ENCODE measurements at places on chromosomes 6 and 20. TPM values are rescaled to one million over a fixed set of nuclear protein-coding genes. Genes with fewer than 3 reads are reported as not detected.

DNA sequence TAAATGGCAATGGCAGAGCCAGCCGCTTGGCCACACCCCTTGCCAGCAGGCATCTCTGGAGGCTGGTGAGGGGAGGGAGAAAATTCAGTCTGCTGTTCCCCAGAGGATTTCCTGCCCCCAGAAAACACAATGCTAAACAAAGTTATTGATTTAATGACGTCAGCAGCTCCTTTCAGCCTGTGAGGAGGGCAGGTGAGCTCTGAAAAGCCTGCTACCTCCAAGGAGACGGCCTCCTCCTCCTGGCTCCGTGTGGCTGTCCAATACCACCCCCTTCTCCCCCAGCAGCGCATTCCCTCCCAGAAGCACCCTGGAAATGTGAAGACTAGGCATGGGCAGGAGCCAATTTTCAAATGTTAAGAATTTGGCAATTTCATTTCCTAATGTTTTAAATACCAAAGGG, 393.1 kb downstream of the ZFAND3 start:
- DNase-seq = no peak

DNA sequence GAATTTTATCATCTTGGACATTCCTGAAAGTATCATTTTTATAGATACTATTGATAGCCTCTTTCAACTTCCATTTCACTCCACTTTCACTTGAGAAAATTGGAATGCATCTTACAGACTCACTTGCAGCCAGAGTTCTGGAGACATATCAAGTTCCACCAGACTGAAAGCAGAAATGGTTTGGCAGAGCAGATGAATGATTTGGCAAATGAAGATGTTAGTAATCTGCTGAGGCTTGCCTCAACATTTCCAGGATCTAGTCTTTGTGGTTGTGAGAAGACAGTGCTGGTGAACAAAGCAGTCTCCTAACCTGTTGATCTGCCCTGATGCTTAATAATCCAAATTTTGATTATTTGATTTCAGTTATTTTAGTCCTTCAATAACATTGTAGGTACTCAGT, 202.6 kb downstream of the TRDN start:
- DNase-seq = no peak

- no peak for DNase-seq
These were observed 343.8 kb upstream of the MMS22L start for GRCh38 chr6:97626671-97627441.

DNA sequence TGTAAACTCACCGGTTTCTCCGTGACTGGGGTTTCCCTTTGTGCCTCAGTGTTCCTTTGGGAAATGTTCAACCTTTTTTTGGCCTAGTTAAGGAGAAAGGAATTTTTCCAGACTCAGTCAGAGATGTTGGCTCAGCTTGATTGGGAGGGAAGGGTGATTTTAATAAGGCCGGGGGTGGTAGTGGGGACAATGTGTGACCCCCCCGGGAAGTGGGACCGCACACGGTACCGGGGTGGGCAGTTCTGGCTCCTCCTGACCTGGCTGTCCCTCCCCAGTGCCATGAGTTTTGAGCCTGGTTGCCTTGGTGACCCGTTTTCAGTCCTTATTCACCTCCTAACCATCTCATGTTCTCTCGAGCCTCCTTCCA, 132.7 kb downstream of the SNX5 start:
- no peak for DNase-seq

DNA sequence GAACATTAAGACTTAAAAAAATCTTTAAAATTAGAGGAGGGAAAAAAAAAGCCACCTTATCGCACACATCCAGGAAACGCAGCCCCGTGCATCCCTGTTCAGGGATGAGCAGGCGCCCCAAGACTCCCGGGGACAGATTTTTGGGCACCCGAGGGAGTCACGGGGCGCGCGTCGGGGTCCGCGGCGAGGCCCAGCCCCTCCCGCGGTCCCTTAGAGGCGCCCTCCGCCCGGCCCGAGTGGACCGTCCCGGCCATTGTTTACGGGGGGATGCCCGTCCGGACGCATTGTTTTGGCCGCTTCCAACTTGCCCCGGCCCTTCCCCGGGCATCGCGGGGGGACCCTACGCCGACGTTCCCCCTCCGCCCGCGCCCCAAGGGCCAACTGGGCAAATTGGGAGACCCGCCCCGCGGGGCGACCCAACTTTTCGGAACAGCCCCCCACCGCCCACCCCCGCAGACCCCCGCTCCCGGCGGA, 610 bp downstream of the ZNF217 start:
- no peak for DNase-seq

- DNase-seq = peak; percentile 26
These were observed 9.7 kb downstream of the NOL7 start for GRCh38 chr6:13624871-13625288.

- DNase-seq = no peak
These were observed 212.9 kb upstream of the PRDM1 start for GRCh38 chr6:105873211-105873704.

- DNase-seq = no peak
These were observed 520.9 kb upstream of the CITED2 start for GRCh38 chr6:139895205-139895793.

DNA sequence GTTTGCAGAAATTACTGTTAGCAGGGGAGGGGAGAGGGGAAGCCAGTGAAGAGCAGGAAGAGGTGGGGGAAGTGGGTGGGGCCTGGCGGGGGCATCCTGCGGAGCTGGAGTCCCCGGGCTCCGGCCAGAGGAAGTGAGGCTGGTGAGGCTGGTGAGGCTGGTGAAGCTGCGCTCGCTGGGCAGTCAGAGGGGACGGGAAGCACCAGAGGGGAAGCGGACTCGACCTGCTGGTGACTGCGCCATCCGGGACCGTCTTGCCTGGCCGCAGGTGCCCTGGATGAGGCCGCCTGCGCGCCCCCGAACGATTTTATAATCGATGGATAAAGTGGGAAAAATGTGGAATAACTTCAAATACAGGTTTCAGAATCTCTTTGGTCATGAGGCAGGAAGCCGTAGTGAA, 635.3 kb upstream of the MARCKS start:
- DNase-seq = no peak

GRCh38 chr6:155319902-155320301, 5.6 kb upstream of the TFB1M start:
- DNase-seq = no peak

GRCh38 chr20:45179166-45179565, 4.5 kb downstream of the PI3 start:
- DNase-seq = no peak

DNA sequence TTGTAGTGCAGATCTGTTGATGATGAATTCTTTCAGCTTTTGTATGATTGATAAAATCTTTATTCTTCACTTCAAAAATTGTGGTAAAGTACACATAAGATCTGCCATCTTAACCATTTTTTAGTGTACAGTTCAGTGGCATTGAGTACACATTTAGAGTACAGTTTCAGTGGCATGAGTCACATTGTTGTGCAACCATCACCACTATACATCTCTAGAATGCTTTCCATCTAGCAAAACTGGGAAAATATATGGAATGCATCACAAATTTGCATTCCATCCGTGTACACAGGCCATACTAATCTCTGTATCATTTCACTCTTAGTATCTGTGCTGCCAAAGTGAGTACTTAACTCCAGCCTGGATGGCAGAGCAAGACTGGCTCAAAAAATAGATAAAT, 28.7 kb downstream of the SIRPD start:
- DNase-seq = no peak

GRCh38 chr6:352474-352873, 39.1 kb upstream of the IRF4 start:
- no peak for DNase-seq

- DNase-seq = no peak
These were observed 141.9 kb upstream of the PCSK2 start for GRCh38 chr20:17084909-17085308.

DNA sequence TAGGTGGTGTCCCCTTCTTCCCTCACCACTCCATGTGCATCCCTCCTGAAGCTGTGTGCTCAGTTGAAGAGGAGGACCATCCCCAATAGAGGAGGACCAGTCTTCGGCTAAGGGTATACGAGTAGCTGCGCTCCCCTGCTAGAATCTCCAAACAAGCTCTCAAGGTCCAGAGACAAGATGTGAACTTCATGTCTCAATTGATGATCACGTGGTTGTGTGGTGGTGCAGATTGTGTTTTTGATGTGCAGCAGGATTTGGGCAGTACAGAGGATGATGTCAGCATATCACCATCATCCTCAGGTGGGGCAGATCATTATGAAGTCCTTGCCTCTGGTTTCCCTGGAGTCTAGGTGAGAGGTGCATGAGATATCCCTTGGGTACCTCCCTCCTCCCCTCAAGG, 20.0 kb upstream of the DDR1 start:
- no peak for DNase-seq

GRCh38 chr20:17759449-17759848, 59.7 kb downstream of the BANF2 start:
- DNase-seq = no peak

DNA sequence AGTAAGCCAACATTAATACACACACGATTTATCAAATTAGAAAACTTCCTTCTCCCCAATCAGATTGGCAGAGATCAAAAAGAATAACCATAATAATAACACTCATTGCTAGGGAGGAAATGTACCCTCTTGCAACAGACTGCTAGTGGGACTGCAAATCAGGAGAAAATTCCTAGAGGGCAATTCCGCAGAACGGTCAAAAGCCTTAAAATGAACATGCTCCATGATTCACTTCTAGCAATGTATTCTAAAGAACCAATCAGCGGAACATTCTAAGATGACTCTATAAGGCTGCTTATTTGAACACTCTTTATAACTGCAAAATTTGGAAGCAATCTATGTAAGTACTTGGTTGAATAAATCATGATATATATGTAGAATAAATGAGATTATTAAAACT, 8.5 kb upstream of the DACT2 start:
- no peak for DNase-seq

GRCh38 chr20:36499723-36500501, 41.4 kb upstream of the MYL9 start:
- no peak for DNase-seq

GRCh38 chr6:91420243-91420642, 833.4 kb upstream of the MAP3K7 start:
- DNase-seq = no peak

- no peak for DNase-seq
These were observed 635 bp downstream of the SLC35B3 start for GRCh38 chr6:8434727-8435092.

DNA sequence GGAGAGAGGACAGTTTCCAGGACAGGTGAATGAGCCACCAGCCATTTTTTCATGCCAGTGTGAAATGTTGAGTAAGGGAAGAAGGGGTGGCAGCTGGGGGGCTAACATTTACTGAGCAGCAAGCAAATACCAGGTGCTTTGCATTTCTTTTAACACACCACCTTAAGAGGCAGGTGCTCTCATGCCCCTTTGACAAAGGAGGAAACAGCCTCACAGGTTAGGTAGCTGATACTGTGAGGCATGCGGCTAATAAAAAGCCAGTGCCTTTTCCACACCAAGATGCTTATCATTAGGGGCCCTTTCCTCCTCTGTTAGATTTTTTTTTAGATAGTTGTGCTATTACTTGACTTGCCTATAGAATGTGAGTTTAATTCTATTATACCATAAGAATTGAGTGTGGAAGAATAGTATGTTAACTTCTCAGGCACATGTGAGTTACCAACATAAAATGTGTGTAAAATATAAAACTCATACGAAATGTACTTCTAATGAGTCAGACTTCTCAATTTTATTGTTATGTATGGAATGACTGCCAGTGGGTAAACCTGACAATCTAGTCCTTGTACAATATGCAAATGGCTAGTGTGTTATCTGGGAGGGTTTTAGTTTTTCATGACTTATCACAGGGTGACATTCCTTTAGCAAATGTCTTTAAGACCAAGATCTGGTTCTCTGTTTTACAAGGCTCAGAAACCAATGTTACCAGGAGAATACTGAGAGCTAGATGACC, 260.0 kb downstream of the TMEM242 start:
- no peak for DNase-seq

- no peak for DNase-seq
These were observed 269.4 kb upstream of the IRAK1BP1 start for GRCh38 chr6:78597966-78598365.

Gene SLC12A5
- total RNA-seq = 2.4 TPM

Gene RARS2
- total RNA-seq = 21.9 TPM

Gene SLPI
- not detected for total RNA-seq

Gene CDH26
- 1.1 TPM for total RNA-seq

Gene CRISP2
- total RNA-seq = not detected

Gene TPD52L1
- total RNA-seq = not detected

Gene CFAP61
- total RNA-seq = not detected

Gene MUC22
- total RNA-seq = not detected

Gene OR2H1
- not detected for total RNA-seq

Gene GSTA1
- not detected for total RNA-seq
